Amniotic epithelial cell (primary cell): ENCODE measurements at places on chromosomes 5 and 9.

GRCh38 chr9:89786655-89787054 lies 181.8 kb downstream of the GADD45G start:
- no peak for DNase-seq

DNA sequence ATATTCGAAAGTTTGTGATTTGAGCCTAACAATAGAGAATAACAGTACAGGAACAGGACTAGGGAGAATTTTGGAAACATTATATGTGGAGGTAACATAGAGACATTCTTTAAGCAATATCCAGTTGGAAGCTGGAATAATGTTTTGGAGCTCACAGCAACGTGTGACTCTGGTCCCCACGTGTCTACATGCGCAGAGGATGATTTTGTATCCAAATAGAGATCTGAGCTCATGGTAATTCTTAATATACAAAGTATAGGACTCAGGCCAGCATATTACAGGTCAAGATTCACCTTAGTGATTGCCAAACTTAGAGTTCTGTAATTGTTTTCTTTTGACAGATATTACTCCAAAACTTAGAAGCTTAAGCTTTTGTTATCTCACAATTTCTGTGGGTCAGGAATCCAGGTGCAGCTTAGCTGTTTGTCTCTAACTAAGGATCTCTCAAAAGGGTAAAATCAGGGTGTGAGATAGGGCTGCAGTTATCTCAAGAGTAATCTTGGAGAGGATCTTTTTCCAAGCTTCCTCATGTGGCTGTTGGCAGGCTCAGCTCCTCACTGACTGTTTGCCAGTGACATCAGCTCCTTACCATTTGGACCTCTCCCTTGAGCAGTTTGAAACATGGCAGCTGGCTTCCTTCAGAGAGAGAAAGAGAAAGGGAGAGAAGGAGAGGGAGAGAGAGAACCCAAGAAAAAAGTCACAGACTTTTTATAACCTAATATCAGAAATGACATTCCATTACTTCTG lies 272.0 kb upstream of the ZNF462 start:
- no peak for DNase-seq

GRCh38 chr9:114369216-114370130 lies 18.3 kb downstream of the AKNA start:
- DNase-seq: no peak

GRCh38 chr9:134271338-134272301 lies 54.6 kb upstream of the RXRA start:
- no peak for DNase-seq
